ENCODE measurements at places on chromosomes 4 and X. TPM values are rescaled to one million over a fixed set of nuclear protein-coding genes. Genes with fewer than 3 reads are reported as not detected.
A peak's percentile ranks its signal among the peaks of the same experiment; 100 is the strongest.

DNA sequence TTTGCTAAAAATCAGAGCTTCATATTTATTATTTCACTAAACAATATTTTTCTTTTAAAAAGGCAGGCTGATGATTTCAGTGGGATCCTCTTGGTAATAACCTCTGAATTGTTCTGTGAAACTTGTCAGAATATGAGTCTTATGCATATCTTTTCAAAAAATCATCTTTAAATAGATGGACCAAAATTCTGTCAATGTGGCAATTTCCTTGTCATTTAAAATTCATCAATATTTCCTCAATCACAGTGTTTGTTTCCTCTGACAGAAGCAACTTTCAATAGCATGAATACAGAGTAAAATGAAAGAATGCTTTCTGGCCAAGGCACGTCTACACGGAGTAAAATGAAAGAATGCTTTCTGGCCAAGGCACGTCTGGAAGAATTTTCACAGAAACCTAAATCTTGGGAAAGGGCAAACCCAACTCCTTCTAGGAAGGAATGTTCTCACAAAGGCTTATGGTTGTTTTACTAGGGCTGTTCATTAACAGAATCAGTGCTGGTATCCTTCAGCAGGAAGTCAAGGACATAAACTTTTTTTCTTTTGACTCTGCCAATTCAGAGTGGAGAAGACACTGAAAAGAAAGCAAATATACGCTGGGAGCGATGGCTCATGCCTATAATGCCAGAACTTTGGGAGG, 99.0 kb upstream of the GPR34 start:
- H3K4me1 ChIP-seq = no peaks in the 10 kb centered on the region
- H3K27ac ChIP-seq = no peak overlapping the region
- DNase-seq = no peak

GRCh38 chr4:100949350-100949935, 397.9 kb downstream of the PPP3CA start:
- no peak overlapping the region for H3K27ac ChIP-seq
- DNase-seq = no peak
- no peaks in the 10 kb centered on the region for H3K36me3 ChIP-seq
- H3K4me3 ChIP-seq = no peak overlapping the region
- H3K27me3 ChIP-seq = no peaks in the 10 kb centered on the region

DNA sequence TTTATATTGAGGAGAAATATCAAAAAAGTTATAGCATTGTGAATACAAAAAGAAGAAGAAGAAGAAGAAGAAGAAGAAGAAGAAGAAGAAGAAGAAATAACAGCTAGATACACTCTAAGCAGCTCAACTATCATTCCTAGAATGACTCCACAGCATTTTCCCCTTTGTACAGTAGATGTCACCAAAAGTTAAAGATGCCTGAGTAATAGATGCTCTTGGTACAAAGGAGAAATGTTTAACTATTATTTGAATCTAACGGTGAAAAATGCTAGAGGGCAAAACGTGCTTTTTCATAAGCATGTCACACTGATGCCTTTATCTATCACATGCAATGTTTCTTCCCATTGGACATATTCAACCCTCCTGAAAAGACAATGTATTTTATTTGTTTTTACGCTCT, 178.4 kb upstream of the GPRIN3 start:
- H3K4me3 ChIP-seq = no peak overlapping the region
- no peaks in the 10 kb centered on the region for H3K4me1 ChIP-seq
- no peaks in the 10 kb centered on the region for H3K27me3 ChIP-seq
- H3K27ac ChIP-seq = no peak overlapping the region

GRCh38 chr4:178296669-178297068, 854.4 kb upstream of the AGA start:
- H3K27me3 ChIP-seq = no peaks in the 10 kb centered on the region
- no peaks in the 10 kb centered on the region for H3K4me1 ChIP-seq
- no peak overlapping the region for H3K27ac ChIP-seq
- no peak for DNase-seq
- H3K36me3 ChIP-seq = no peaks in the 10 kb centered on the region

- H3K27me3 ChIP-seq = no peaks in the 10 kb centered on the region
- no peak overlapping the region for H3K27ac ChIP-seq
- DNase-seq = no peak
- no peaks in the 10 kb centered on the region for H3K4me1 ChIP-seq
Measured at GRCh38 chr4:39617534-39617933, 21.1 kb downstream of the SMIM14 start.

GRCh38 chr4:139316733-139317132, 14.5 kb upstream of the NDUFC1 start:
- H3K36me3 ChIP-seq = no peaks in the 10 kb centered on the region
- no peaks in the 10 kb centered on the region for H3K27me3 ChIP-seq
- DNase-seq = no peak
- H3K27ac ChIP-seq = no peak overlapping the region

DNA sequence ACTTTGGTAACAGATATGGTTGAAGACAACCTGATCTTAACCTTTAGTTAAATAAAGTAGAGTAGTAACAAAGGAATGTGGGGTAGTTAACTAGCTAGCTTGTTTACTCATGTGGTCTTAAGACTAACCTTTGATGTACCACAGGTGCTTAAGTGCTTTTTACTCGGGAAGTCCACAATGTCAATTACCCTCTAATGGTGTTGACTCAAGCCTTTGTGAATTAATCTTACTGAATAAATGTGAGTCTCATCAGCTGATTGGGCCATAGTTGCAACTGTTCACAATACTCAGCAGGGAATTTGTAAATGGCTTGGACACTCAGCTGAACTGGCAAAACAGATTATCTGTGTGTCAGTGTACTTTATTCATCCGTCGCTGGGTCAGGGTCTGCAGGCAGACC, 119.0 kb upstream of the UGT8 start:
- DNase-seq = no peak
- H3K27me3 ChIP-seq = no peaks in the 10 kb centered on the region
- no peaks in the 10 kb centered on the region for H3K4me1 ChIP-seq
- H3K36me3 ChIP-seq = no peaks in the 10 kb centered on the region
- no peak overlapping the region for H3K27ac ChIP-seq

GRCh38 chr4:15778289-15779241, at the start of gene CD38:
Gene CD38 (plus strand): TSS chr4:15778328. CDS start chr4:15778415, 87 bp downstream.
- peaks cover 30% of the 10 kb centered on the region for H3K4me1 ChIP-seq
- no peak within 1 kb of the TSS for H3K27ac ChIP-seq
- peak within 1 kb of the TSS; percentile 63 for H3K4me3 ChIP-seq
- no peaks in the 10 kb centered on the region for H3K36me3 ChIP-seq
- DNase-seq = peak; percentile 67
- peaks cover 2% of the 10 kb centered on the region for H3K27me3 ChIP-seq

DNA sequence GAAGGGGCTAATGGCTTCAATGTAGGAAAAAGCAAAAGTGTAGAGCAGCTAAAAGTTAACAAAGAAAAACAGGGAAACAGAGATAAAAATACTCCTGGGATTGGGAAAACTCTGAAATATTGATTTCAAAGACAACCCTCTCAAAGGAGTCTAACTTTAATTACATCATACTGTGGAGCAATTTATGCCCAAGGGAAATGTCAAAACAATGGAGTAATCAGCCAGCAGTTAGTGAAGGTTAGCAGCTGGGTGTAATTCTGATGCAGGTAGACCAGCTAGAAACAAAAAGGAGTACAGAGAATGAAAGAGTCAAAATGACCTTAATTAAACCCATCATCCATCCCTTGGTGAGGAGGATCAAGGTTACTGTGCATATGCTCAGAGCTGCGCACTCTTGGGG, 169.0 kb downstream of the ADAM29 start:
- H3K36me3 ChIP-seq = no peaks in the 10 kb centered on the region
- no peaks in the 10 kb centered on the region for H3K27me3 ChIP-seq
- H3K4me1 ChIP-seq = no peaks in the 10 kb centered on the region
- no peak for DNase-seq

- H3K4me1 ChIP-seq = no peaks in the 10 kb centered on the region
- H3K4me3 ChIP-seq = no peak overlapping the region
Measured at GRCh38 chr4:159065513-159066240, 37.2 kb upstream of the RAPGEF2 start.

The N4BP2 gene
- total RNA-seq = 21.7 TPM

The PDE6B gene
- total RNA-seq = 12.4 TPM

The HERC6 gene
- total RNA-seq = 10.6 TPM

The GAGE2A gene
- not detected for total RNA-seq

The AFM gene
- not detected for total RNA-seq

The NUDT11 gene
- total RNA-seq = 0.47 TPM

The S100G gene
- not detected for total RNA-seq

The CSN1S1 gene
- total RNA-seq = not detected

The MAGEC3 gene
- total RNA-seq = not detected

The H2BW2 gene
- not detected for total RNA-seq
